ENCODE measurements at places on chromosomes 11 and 22.

GRCh38 chr11:7570938-7571521 is 57.2 kb downstream of the PPFIBP2 start:
- DNase-seq: no peak

DNA sequence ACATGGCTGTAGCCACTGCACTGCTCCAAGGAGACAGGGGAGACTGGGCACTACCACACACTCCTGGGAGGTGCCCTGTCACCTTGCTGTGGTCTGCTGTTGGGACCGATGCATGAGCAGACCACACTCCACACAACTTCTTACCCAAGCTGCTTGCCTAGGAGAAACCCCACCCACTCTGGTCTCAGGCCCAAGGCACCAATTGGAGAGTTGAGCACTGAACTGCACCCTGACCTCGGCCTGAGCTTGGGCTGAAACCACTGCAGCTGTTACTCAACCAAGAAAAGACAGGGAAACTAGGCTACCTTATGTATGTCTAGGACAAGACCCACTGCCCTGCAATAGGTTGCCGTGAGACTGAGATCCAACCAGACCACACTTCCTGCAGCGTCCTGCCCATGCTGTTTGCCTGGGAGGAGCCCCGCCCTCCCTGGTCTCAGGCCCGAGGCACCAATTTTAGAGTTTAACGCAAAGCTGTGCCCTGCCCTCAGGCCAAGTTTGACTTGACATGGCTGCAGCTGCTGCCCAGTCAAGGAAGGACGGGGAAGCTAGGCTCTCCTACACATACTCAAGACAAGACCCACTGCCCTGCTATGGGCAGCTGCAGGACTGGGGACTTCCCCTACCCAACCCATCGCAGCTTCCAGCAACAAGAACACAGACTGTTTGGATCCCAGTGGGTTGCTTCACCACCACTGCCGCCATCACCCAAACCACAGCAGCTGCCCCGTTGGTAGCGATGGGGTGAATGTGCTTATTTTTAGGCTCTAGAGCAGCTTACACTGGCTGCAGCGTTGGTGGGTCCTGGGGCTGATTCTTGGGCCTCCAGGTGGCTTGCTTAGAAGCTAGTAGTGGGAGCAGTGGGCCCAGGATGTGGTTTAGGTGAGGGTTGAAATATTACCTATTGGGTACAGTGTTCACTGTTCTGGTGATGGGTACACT is 66.8 kb downstream of the BRD1 start:
- DNase-seq: no peak

GRCh38 chr11:61918251-61918937 is 1.0 kb upstream of the RAB3IL1 start:
- DNase-seq: no peak

DNA sequence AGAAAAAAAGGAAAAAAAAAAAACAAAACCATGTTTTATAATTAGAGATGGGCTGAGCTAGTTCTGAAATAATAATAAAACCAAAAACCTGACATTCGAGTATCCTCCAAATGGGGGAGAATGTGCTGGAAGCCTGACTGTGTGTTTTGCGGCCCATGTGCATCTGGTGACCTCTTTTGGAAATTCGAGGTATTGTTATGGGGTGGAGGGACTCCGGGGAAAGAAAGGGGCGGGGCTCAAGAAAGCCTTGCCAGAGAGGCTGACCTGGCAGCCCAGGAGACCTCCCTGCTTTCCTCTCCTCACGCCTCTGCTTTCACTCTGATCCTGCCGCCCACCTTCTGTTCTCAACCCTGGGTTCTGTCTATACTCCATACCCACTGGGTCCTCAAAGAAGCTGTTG is 72.9 kb downstream of the CTTN start:
- no peak for DNase-seq

GRCh38 chr11:72617080-72617762 is 57.0 kb downstream of the PDE2A start:
- DNase-seq: no peak

- no peak for DNase-seq
Measured at GRCh38 chr11:40183073-40184064, 1276.1 kb downstream of the LRRC4C start.

GRCh38 chr22:22937894-22938480 is 50.4 kb downstream of the IGLL5 start:
- DNase-seq: no peak

GRCh38 chr22:26587991-26588613 is 1.8 kb downstream of the TPST2 start:
- DNase-seq: no peak

GRCh38 chr11:116072133-116072532 is 567.9 kb upstream of the CADM1 start:
- no peak for DNase-seq

DNA sequence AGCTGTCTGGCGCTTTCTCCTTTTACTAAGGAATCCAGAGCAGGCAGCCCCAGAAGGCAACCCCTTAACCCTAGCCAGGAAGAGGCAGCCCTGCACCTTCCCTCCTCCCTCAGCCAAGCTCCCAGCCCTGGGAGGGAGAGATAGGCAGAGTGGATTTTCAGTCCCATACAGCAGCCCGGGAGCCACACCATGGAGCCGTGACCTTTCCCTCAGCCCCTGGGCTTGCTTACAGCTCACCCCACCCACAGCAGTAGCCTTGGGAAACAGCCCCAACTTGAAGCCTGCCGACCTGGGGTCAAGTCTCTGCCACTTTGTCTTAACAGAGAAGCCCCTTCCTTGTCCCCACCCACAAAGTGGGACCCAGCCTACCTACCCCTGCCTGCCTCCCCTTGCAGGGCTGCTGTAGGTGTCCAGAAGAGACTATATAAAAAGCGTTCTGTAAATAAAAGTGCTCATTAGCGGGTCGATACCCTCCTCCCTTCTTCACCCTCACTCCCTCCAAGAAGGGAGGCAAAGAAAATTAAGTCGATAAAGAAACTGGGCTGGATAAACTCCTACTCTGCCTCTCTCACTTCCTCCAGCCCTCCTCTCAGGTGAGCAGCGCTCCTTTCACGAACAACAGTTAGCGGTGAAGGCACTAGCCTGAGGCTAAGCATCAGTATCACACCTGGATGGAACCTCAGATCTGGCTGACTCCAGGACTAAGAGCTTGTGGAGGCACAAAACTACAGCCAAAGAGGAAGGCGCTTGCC is 4.2 kb downstream of the TST start:
- DNase-seq: no peak

DNA sequence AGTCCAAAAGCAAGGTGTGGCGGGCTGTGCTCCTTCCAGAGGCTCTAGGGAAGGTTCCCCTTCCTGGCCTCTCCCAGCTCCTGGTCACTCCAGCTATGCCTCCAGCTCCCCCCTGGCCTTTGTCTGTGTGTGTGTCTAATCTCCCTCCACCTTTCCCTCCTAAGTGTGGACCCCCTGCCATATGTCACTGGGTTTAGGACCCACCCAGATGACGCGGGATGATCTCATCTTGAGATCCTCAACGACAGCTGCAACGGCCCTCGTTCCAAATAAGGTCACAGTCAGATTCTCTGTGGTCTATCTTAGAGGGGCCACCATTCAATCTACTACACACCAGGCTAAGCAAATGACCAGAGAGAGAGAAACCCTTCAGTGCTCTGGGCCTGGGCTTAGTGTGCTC is 107.9 kb downstream of the ARHGAP8 start:
- no peak for DNase-seq

DNA sequence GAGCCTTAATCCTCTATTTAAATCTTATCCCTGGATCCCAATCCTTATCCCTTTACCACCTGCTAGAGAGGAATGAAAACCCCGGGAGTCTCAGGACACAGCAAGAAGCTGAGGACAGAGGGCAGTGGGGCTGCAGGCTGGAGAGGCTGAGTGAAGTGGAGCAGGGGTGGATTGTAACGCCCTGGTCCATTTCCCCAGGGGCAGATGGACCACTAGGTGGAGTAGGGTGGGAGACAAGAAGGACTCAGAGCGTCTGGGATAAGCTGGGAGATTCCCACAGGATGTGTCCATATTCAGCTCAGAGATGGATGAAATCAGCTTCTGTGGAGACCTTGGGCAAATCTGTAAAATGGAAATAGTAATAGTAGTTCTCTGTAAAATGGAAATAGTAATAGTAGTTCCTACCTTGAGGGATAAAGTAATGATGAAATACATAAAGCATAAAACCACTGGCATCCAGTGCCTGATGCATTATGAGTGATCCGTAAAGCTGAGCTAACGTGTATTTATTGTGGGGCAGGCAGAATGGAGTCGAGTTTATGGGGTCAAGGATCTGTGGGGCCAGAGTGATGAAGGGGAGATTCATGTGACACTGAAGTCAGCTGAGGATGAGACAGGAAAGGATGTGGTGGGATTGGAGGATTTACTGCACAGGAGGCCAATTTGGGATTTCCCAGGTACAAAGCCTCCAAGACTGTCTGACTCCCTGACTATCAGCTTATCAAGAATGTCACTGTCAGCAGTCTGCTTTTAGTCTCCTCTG is 1.9 kb upstream of the ROBO4 start:
- DNase-seq: no peak

GRCh38 chr11:86129740-86130540 is 61.1 kb upstream of the PICALM start:
- DNase-seq: no peak

DNA sequence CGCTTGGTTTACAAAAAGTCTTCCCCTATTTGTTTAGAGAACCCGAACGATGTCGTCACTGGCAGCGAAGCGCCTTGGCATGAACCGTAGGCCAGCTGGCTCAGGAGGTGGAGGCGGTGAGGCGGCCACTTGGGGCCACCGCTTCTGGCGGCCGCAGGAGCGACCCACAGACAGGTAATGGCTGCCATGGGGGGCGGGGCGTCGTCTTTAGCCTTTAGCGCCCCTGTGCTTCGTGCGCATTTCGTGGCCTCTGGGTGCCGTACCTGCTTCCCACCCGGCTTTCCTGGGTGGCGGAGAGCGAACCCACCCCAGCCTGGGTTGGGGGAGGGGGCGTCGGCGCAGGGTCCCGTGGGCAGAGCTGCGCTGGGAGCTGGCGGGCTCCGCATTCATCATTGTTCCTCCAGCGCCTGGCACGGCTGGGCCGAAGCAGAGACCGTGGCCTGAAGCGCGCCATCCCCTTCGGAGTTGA is 469 bp upstream of the OSBP2 start:
- peak; percentile 33 for DNase-seq

GRCh38 chr22:30236875-30237274 is 9.7 kb downstream of the LIF start:
- no peak for DNase-seq

DNA sequence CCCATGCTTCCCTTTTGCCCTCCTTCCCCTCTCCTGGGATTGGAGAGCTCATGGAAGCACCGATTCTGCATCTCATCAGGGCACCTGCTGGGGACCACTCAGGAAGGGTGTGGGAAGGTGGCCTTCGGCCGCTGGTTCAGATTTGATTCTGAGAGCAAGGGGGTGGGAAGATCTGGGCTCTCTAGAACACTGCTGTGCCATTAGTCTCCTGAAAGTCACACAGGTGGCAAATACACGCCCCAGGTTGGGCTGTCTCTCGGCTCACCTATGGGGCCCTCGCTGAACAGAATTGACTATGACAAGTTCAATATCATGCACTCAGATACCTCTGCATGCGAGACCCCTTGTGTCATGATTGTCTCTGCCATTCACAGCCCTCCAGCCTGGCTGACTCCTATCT is 12.8 kb upstream of the APOBEC3A start:
- DNase-seq: no peak

GRCh38 chr11:17544181-17544622 is at the start of gene USH1C:
USH1C (minus strand) TSS chr11:17544416; CDS start chr11:17544307, 109 bp downstream.
- DNase-seq: peak; percentile 12

DNA sequence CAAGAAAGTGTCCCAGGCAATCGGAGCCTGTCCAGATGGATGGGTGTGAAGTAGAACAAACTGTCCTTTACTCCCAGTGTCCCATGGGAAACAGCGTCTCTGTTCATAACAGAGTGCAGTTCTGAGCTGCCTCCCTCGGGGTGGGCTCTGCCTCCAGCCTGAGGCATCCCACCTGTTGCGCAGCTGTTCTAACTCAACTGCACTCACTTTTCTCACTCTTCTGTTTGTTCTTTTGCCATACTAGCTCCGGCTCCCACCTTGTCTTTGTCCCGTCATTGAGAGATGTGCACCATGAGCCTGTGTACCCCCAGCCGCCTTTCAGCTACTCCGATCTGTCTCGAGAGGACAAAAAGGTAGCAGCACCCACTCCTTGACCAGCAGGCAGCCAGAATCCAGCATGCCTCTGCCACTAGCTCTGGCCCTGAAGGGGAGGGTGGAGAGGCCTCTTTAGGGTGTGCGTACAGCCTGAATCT is 20.7 kb upstream of the CDC42EP2 start:
- no peak for DNase-seq

DNA sequence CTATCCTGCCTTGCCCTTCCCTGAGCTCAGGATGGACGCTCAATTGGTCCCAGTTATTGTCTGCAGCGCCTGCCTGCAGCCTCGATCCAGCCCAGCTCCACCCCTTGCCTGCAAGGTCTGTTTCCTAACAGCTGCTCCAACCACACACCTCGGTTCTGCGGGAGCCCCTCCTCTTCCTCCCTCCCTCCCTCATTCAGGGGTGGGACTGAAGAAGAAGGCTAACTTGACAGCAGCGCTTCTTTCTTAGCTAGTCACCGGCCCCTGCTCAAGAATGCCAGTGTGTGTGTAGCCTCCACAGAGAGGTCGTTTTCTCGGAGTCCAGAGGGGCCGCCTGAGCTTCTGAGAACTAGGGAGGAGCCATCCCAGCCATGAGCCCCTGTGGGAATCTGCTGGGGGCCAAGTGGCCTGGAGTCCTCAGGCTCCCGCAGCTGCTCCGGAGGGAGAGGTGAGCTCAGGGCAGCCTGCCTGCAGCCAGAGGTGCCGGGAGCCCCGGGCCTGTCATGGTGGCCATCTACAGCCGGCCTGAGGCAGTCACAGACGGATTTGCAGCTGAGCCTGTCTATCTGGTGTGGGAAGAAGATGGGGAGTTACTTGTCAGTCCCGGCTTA is 36.1 kb downstream of the LIMK2 start:
- peak; percentile 40 for DNase-seq

DNA sequence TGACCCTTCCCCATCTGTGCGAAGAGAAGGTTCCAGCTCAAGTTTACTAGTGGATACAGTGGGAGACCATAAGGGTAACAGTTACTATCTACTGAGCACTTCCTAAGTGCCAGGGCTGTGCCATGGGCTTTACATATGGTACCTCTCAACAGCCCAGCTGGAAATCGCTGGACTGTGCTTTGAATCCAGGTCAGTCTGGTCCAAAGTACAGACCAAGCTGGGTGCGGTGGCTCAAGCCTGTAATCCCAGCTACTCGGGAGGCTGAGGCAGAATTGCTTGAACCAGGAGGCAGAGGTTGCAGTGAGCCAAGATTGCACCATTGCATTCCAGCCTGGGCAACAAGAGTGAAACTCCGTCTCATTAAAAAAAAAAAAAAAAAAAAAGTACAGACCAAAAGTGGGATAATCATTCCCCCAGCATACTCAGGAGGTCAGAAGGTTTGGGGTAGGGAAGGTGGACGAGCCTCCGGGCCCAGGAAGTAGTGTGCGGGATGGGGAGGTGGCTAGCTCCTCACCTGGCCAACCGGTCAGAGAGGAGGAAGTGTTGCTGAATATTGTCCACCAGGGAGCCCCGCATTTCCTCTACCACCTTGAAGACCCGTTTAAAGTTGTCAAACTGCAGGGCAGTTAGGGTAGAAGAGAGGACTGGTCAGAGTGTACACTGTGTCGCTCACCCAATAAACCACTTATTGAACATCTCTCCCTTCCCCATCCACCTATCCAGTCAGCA is 2.3 kb downstream of the FIBP start:
- DNase-seq: no peak

GRCh38 chr22:49993649-49994360 is 18.8 kb downstream of the IL17REL start:
- DNase-seq: no peak

- DNase-seq: no peak
Measured at GRCh38 chr11:73940801-73941570, 9.8 kb upstream of the DNAJB13 start.
